ENCODE measurements at places on chromosomes 11 and 22. TPM values are rescaled to one million over a fixed set of nuclear protein-coding genes. Genes with fewer than 3 reads are reported as not detected.

DNA sequence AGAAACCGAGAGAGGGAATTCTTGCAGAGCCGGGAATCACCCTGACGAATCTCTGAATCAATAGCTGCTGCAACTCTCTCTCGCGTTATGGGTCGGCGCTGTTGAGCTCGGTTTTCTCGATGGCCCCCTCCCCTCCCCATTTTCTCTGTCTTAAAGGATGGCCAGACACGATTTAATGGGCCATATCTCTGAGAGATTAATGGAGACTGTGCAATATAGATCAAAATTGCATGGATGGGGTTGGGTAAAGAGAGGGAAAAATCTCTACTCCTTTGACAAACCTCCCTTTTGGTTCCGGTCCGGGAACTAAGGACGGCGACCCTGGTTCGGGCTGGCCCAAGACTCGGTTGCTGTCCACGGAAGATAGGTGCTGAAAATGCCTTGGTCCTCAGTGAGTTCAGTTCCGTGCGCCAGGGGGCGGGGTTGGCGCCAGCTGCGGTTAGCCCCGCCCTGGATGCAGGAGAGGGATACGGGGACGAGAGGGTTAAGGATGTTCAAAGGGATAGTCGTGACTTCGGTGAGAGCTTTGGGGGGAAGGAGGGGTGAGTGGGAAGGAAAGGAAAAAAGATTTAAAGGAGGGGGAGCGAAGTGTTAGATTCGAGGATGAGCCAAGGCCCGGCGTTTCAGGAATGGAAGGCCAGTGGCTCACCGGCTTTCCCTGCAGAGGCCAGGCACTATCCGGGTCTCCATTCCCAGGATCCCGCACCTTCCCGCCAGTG is 103.6 kb upstream of the HSD17B12 start:
- peaks cover 57% of the 10 kb centered on the region for H3K27me3 ChIP-seq
- H3K36me3 ChIP-seq, result no peaks in the 10 kb centered on the region
- H3K4me1 ChIP-seq, result peaks cover 16% of the 10 kb centered on the region
- DNase-seq, result no peak

DNA sequence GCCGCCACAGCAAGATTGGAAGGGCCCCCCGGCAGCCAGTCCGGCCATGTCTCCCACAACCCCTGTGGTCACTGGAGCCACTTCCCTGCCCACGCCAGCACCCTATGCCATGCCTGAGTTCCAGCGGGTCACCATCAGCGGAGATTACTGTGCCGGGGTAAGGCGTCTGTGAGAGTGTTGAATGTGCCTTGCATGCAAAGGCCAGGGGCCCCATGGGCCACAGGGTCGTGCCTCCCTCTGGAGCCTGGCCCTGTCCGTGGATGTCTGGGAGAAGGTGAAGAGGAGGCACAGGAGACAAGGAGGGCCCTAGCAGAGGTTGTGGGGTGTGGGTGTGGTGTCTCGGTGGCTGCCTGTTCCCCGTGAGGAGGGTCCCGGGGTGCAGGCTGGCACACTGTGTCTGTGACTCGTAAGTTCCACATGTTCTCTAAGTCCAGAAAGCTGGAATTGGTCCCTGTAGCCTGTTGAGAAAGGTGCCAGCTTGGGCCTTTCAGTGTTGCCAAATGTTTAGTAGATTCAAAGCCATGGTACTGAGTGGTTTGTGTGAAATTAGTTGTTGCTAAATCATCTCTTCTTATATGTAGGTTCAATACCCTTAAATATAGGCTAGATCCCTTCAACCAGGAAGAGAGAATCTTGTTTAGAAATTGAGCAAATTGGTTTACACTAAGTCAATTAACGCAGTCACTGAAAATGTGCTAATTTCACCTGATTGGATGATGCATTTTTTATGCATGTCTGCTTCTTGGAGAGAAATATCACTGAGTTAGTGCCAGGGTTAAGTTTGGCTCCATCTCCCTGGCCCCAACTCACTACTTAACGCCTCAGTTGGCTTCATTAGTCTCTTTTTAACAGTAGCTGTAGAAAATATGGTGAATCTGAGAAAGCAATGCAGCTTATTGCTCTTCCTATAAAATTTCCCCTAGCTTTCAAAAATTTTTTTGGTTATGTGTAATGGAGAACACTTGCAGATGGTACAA is 23.8 kb downstream of the AMPD3 start:
- H3K27ac ChIP-seq, result no peak overlapping the region
- no peak overlapping the region for H3K4me3 ChIP-seq
- H3K27me3 ChIP-seq, result no peaks in the 10 kb centered on the region

Gene APOA5
- not detected for total RNA-seq

Gene ALDH3B1
- total RNA-seq, result 0.20 TPM

Gene KCNK7
- 0.59 TPM for total RNA-seq
